Tibial nerve (tissue), 4 donors: ENCODE measurements at places on chromosomes 7 and 10.

DNA sequence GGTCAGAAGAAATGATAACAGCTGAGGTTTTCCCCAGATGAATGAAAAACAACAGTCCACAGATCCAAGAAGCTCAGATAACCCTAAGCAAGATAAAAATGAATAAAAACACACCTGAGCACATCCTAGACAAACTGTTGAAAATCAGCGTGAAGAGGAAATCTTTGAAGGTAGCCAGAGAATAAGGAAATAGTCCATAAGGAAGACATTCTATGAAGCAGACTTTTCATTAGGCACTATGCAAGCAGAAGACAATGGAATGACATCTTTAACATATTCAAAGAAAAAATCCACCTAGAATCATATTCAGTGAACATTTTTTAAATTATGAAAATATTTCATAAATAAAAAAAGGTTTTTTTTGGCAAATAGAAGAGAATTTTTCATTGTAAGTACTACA, 15.1 kb upstream of the IL15RA start:
- H3K4me1 ChIP-seq, result no peaks in the 10 kb centered on the region
- no peak for DNase-seq
- no peak overlapping the region for H3K27ac ChIP-seq

DNA sequence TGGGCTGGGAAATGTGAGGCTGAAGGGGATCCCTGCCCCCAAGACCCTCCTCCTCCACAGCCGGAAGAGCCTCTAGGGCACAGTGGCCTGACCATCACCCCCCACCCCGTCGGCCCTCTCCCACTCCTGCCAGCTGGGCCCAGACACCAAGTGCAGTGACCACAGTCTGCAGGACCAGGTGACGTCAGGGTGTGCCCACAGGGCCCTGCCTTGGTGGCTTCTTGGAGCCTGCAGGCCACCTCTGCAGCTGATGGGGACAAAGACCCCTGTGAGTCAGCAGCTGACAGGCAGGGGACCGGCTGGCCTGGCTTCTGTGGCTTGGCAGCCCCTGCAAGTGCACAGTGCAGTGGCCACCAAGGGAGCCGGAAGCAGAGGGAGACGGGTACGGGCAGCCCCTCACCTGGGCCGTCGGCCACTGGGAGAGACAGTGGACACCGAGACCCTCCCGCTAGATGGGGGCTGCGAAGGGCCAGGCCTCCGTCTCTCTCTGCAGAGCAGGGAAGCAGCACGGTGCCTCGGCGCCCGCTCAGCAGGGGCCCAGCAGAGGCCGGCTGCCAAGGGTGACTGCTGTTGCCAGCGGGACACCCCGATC, 274.6 kb downstream of the ELFN1 start:
- no peaks in the 10 kb centered on the region for H3K27me3 ChIP-seq
- no peak overlapping the region for H3K27ac ChIP-seq
- H3K4me3 ChIP-seq, result no peak overlapping the region

GRCh38 chr10:5964736-5965135, 12.6 kb downstream of the IL15RA start:
- no peak overlapping the region for H3K4me3 ChIP-seq
- H3K4me1 ChIP-seq, result no peaks in the 10 kb centered on the region
- H3K36me3 ChIP-seq, result peaks cover 8% of the 10 kb centered on the region
- no peak overlapping the region for H3K27ac ChIP-seq

DNA sequence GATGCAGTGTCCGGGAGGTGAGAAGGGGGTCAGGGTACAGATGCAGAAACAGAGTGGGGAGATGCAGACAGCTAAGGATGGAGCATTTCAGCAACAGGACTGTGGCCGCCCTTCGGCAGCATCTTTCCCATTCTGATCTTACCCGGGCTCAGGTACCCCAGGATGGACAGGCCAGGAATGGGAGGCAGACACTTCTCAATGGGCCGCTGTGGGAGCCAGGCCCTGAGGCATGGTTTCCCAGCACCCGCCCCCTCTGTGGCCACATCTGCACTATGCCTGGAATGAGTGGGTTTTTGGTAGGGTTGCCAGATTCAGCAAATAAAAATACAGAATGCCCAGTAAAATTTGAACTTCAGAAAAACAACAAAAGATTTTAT, 105.2 kb upstream of the CTBP2 start:
- no peaks in the 10 kb centered on the region for H3K4me1 ChIP-seq
- no peaks in the 10 kb centered on the region for H3K27me3 ChIP-seq
- H3K4me3 ChIP-seq, result no peak overlapping the region
- H3K36me3 ChIP-seq, result no peaks in the 10 kb centered on the region
- H3K27ac ChIP-seq, result no peak overlapping the region

GRCh38 chr10:119162452-119163092, 2.9 kb downstream of the SFXN4 start:
- no peak for DNase-seq
- H3K4me3 ChIP-seq, result no peak overlapping the region
- H3K27me3 ChIP-seq, result no peaks in the 10 kb centered on the region
- H3K4me1 ChIP-seq, result peaks cover 27% of the 10 kb centered on the region

DNA sequence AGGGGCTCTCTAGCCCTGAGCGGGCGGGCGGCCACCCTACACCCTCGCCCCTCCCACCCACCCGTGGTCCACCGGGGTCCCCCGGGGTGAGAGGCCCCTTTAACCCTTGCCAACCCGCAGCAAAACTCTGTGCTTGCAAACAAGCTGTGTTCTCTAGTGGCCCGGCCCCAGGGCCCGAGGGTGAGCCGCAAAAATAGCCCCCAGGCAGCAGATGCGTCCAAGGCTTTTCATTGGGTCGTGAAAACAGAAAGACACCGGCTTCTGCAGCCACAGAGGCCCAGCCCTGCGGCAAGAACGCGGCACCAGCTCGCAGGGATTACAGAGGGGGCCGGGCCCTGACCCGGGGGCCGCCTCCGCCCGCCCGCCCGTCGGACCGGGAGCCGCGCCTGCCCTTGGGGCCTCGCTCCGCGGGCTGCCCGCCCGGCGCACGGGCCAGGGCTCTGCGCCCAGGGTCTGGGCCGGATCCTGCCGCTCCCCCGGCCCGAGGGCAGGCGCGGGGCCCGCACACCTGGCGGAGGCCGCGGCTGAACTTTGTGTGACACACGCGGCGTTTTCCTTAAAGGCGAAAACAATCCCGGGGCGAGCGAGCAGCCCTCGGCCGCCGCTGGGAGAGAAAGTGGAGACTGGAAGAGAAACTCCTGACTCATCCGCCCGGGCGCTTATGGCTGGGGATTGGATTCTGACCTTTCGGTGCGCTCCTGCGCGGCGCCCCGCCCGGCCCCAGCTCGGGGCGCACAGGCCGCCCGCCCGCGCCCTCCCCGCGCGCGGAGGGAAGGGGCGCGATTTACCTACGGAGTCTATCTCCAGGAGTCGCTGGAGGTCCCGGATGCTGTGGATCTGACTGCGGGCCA, 2.8 kb downstream of the PDGFA start:
- H3K36me3 ChIP-seq, result peaks cover 8% of the 10 kb centered on the region
- H3K27ac ChIP-seq, result peak overlapping the region; percentile 65
- H3K27me3 ChIP-seq, result peaks cover 12% of the 10 kb centered on the region
- no peak for DNase-seq

- H3K27me3 ChIP-seq, result no peaks in the 10 kb centered on the region
- H3K36me3 ChIP-seq, result no peaks in the 10 kb centered on the region
- DNase-seq, result no peak
- no peak overlapping the region for H3K27ac ChIP-seq
- no peak overlapping the region for H3K4me3 ChIP-seq
Measured at GRCh38 chr7:27960415-27960814, 220.2 kb downstream of the JAZF1 start.

- no peak overlapping the region for H3K27ac ChIP-seq
- no peaks in the 10 kb centered on the region for H3K36me3 ChIP-seq
- DNase-seq, result no peak
- H3K27me3 ChIP-seq, result peaks cover 40% of the 10 kb centered on the region
- no peaks in the 10 kb centered on the region for H3K4me1 ChIP-seq
Measured at GRCh38 chr10:43284341-43284910, 17.6 kb upstream of the RASGEF1A start.

DNA sequence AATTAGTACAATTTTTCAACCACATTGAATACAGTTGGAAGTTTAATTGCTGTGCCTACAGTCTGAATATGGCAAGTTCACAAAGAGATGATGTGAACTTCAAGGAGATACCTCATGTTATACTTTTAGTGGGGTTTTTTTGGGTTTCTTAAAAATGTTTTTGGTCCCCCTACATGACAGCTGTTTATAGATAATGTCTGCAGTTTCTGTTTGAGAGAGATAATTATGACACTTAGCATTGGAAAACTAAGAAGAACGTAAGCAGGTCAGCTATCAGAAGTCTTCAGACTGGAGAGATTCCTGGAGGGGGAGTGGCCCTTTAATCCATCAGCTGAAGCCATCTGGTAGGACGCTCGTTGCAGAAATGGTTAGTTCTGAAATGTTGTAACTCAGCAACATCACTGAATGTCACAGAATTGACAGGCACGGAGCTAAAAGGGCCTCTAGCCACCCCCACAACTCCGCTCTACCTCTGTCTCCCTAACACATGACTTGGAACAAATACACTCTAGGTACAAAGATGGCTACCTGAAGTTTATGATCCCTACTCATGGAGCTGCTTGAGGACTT, 29.0 kb downstream of the TIMM23 start:
- peaks cover 21% of the 10 kb centered on the region for H3K36me3 ChIP-seq
- no peak overlapping the region for H3K27ac ChIP-seq
- H3K4me1 ChIP-seq, result no peaks in the 10 kb centered on the region

GRCh38 chr7:158864507-158864820, 8.1 kb downstream of the DYNC2I1 start:
- DNase-seq, result no peak
- H3K4me1 ChIP-seq, result no peaks in the 10 kb centered on the region
- H3K27ac ChIP-seq, result peak overlapping the region; percentile 85

DNA sequence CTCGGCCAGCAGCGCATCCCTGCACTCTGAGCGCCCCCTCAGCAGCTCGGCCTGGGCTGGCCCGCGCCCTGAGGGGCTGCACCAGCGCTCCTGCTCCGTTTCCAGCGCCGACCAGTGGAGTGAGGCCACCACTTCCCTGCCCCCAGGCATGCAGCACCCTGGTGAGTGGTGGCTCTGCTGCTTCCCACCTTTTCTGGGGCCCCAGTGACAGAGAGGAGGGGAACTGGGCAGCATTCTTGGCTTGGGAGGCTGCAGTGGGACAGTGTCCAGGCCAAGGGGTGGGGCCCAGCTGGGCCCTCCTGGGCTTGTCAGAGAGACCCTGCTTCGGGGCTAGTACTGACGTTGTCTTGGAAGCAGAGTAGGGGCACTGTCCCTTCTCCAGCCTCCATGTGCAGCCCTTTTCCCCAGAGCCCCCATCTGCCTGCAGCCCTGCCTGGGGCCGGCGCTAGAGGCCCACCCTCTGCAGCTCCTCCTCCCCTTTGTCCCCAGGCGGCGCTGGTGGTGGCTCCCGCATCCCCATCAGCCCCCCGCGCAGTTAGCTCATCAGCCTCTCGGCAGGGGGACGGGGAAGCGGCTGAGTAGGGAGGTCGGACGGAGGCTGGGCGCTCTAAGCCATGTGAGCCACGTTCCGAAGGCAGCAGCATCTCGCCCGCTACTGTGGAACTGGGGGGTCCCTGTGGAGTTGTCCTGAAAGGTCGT, 29.2 kb downstream of the GBX1 start:
- peaks cover 4% of the 10 kb centered on the region for H3K36me3 ChIP-seq
- H3K4me3 ChIP-seq, result no peak overlapping the region
- H3K27me3 ChIP-seq, result no peaks in the 10 kb centered on the region
- H3K4me1 ChIP-seq, result peaks cover 11% of the 10 kb centered on the region

DNA sequence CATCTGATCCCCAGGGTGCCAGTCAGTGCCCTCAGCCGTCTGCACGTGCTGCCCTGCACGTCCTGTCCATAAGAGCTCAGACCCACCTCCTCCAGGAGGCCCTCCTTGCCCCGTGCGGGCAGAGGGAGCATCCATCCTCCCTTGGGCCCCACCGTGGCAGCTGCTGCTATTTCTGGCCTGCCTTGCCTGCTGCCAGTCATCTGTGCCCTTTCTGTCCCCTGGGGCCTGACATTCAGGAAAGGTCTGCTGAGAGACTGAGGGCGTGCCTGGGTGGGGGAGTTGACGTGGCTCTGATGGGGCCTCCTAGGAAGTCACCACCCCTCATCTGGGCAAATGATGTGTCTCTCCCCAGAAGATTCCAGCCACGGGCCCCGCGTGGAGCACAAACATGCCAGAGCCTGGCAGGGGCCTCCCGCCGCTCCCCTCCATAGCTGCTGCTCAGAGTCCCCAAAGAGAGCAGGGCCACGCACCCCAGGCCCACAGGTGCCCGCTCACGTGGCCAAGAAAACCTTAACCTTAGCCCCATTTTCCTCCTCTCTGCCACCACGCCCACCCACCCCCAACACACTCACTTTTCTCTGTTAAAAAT, 21.8 kb downstream of the DPYSL4 start:
- H3K27ac ChIP-seq, result no peak overlapping the region
- H3K4me1 ChIP-seq, result no peaks in the 10 kb centered on the region
- no peak overlapping the region for H3K4me3 ChIP-seq
- no peak for DNase-seq

DNA sequence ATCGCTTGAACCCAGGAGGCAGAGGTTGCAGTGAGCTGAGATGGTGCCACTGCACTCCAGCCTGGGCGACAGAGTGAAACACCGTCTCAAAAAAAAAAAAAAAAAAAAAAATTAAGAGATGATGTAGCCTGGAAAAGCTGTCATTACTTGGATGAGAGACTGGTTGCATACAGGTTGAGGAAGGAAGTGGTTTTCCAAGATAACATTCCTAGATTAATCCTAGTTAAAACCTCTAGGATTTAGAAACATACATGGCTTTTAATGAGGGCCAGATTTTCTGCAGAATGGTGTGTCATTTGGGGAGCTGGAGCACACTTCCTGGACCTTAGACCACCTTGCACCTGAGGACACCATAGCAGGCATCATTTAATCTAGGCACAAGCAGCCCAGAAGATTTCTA, 17.8 kb downstream of the VWA2 start:
- no peak overlapping the region for H3K4me3 ChIP-seq
- no peak for DNase-seq
- H3K36me3 ChIP-seq, result no peaks in the 10 kb centered on the region
- no peaks in the 10 kb centered on the region for H3K4me1 ChIP-seq
- H3K27me3 ChIP-seq, result no peaks in the 10 kb centered on the region
- no peak overlapping the region for H3K27ac ChIP-seq

DNA sequence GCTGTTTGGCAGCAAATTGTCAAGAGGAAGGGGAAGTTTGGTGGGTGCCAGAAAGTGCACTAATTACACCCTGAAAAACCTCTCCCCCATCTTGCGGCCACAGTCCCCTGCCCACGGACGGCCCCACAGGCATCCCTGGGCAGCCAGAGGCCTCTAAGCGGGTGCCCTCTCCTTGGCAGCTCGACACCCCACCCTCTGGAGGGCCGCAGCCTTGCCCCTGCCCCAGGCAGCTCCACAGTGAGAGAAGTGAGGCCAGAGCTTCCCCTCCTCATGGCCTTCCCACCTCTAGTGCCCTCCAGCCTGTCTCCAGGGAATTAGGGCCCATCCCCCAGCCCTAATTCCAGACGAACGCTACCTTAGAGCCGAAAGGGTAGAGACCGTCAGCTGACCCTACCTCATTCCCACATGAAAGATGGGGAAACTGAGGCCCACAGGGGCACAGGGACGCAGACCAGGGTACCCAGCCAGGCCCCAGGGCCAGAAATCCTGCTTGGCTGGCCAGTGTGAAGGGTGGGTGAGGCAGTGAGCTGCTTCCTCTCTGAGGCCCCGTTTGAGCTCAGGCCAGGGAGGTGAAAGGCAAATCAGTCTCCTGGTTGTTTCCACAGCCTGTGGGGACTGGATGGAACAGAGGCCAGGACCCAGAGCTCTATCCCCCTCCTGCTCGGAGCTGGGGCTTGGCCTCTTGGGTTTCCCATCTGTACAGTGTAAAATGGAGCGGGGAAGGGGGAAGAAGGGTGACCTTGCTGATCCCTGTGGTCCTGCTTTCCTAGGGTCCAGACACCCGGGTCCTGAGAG, 10.0 kb downstream of the ZCCHC24 start:
- DNase-seq, result no peak
- peaks cover 100% of the 10 kb centered on the region for H3K4me1 ChIP-seq
- H3K27ac ChIP-seq, result peak overlapping the region; percentile 97
- no peaks in the 10 kb centered on the region for H3K27me3 ChIP-seq

GRCh38 chr10:127880557-127880956, 12.2 kb downstream of the CLRN3 start:
- H3K27ac ChIP-seq, result no peak overlapping the region
- peak; percentile 26 for DNase-seq
- H3K27me3 ChIP-seq, result no peaks in the 10 kb centered on the region
- H3K36me3 ChIP-seq, result no peaks in the 10 kb centered on the region
